ENCODE measurements at places on chromosomes 7 and 10.

GRCh38 chr7:4682621-4683042 is 537 bp downstream of the FOXK1 start:
- DNase-seq: peak; percentile 42

GRCh38 chr10:43255634-43256431 is 11.0 kb downstream of the RASGEF1A start:
- DNase-seq: no peak

DNA sequence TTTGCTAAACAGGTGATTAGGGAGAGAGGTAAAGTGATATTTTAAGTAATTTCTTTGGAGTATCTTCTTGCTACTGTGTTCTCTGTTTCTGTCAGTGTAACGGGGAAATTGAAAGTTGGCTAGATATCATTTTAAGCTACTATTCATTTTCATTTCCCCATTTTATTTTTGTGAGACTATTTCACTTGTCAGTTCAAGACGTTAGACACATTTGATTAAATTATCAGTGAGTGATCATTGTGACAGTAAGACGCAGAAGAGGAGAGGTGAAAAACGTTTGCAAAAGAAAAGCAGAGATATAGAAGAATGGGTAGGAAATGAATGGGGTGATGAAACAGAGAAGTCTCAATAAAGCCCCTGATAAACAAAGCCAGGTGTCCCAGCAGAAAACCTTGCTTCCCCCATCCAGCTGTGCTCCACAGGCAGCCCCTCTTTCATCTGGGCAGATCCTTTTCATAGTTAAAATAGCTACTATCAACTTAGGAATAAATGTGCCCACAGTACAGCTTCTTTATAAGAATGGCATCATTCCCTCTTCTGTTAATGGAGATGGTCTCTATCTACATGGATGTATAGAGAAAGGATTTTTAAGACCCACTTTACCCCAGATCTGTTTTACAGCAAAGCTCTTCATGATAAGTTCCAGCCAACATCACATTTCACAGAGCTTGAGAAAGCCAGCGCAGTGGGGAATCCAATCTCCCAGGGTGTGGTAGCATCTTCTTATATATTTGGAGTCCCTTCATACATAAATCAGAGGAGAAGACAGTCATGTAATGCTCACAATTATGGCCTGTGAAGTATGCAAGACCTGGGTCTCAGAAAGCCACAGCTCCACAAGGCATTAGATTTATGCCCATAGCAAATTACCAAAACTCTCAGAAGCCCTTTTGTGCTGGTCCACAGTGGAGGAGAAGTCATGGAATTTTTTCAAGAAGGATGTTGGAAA is 138.1 kb upstream of the ITGB1 start:
- DNase-seq: no peak

- DNase-seq: no peak
Measured at GRCh38 chr10:112756235-112756527, 193.9 kb upstream of the TCF7L2 start.

- no peak for DNase-seq
Measured at GRCh38 chr10:105146436-105146835, 505.3 kb downstream of the SORCS3 start.

- no peak for DNase-seq
Measured at GRCh38 chr7:151744656-151745638, 132.0 kb downstream of the PRKAG2 start.

- DNase-seq: no peak
Measured at GRCh38 chr7:110962826-110963225, 128.1 kb upstream of the LRRN3 start.

GRCh38 chr7:48078470-48078869 is 10.6 kb upstream of the UPP1 start:
- DNase-seq: peak; percentile 18

DNA sequence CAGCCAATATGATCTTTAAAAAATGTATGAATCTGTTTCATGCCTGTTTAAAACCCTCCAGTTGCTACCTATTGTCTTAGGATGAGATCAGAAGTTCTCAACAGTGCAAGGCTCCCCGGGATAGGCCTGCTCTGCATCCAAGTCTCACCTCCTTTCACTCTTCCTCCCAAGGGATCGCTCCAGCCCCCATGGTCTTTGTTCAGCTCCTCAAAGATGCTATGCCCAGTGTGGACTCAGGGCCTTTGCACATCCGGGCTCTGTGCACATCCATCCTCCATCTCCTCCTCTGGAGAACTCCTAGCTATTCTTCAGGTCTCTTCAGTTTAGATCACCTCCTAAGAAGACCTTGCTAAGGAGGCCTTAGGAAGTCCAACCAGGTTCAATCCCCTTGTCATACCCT is 82.7 kb upstream of the LEP start:
- no peak for DNase-seq

- no peak for DNase-seq
Measured at GRCh38 chr10:43903451-43903850, 254.8 kb upstream of the ZNF32 start.

DNA sequence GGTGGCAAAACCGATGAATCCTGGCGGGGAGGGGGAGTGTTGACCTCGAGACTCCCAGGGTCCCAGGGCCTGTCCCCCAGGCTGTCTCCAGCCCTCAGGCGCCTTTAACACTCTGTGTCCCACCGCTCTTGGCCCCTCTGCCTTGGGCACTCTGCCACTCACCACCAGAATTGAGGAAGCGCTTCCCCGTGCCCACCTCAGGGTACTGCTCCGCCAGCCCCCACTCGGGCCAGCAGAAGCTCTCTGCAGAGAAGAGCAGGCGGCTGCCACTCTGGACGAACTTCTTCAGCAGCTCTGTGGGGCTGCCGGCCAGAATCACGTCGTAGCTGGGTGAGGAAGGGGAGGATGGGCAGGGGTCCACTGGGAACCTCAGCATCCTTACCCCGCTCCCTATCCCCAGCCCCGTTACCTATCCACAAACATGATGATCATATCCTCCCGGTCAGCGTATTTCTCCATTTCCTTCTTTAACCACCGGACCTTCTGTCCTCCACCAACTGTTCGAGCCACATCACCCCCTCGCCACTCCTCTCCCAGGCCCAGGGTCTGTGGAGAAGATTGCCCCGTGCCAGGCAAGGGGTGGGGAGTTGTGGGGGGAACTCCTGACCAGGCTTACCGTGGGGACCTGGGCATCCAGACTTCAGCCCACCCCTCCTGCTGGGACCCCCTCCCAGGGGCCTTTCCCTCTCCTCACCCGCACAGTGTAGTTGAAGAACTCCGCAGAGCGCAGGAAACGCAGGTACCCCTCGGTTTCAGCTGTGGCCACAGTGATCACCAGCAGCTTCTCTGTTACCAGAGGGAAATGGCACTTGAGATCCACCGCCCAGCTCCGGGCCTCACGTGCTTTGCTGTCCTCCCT is 1.2 kb downstream of the PLOD3 start:
- DNase-seq: no peak

GRCh38 chr10:89622151-89622550 is 22.9 kb downstream of the PANK1 start:
- no peak for DNase-seq

DNA sequence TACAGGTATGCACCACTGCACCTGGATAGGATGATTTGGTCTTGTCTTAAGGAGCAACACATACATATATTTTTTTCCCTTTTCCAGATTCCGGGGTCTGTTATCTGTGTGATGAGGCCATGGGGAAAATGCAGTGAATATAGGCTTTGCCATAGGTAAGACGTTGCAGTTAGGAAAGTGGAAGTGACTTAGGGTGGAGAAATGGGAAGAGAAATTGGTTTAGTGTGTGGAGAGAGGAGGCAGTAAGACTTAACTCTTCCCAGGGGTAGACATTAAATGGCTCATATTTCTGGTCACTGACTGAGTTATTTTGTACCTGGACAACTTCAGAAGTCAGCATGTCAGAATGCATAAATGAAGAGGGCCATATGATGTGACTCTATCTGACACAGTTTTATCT is 66.7 kb downstream of the PFKFB3 start:
- DNase-seq: no peak

- DNase-seq: no peak
Measured at GRCh38 chr10:132117146-132117545, 51.4 kb downstream of the JAKMIP3 start.

GRCh38 chr7:41287559-41288335 is 415.1 kb downstream of the INHBA start:
- no peak for DNase-seq

- no peak for DNase-seq
Measured at GRCh38 chr7:55484241-55484640, 88.1 kb downstream of the VOPP1 start.

GRCh38 chr10:4812046-4812445 is 14.0 kb upstream of the AKR1E2 start:
- DNase-seq: no peak

DNA sequence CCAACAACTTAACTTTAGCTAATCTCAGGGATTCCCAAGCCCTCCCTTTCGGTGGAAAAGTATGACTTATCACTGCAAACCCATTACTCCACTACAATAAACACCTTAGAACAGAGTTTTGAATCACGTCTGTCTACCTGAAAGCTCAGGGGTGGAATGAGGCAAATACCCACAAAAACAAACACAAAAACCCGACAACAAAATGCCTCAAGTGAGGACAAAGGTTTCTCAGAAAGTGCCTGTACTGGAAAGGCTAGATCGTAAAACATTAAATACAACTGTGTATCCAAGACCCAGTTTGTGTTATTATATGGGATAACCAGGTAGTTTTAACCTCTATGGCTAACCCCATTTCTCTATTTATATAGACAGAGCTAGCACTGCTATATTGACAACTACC is 26.0 kb downstream of the MKRN1 start:
- DNase-seq: no peak

- no peak for DNase-seq
Measured at GRCh38 chr7:111829221-111829620, 266.9 kb upstream of the IMMP2L start.

DNA sequence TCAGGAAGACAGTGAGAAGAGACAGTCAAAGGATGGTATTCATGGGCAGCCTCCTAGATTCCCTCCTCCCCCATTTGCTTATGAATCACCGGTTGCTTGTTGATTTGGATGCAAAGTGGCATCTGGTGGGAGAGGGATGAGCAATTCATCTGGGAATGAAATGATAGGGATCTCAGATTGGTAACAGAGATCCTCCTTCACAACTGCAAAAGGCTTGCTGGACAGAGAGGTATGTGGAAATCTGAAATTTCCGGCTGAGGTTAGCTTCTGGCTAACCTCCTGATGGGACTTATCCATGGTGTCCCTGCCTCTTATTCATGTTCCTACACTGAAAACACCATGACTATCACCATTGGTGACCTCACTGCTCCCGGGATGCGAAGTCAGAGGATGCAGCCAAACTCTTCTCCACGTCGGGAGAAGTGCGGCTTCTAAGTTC is 48.4 kb upstream of the PODXL start:
- DNase-seq: no peak

- DNase-seq: no peak
Measured at GRCh38 chr7:154899862-154900261, 103.1 kb downstream of the PAXIP1 start.

DNA sequence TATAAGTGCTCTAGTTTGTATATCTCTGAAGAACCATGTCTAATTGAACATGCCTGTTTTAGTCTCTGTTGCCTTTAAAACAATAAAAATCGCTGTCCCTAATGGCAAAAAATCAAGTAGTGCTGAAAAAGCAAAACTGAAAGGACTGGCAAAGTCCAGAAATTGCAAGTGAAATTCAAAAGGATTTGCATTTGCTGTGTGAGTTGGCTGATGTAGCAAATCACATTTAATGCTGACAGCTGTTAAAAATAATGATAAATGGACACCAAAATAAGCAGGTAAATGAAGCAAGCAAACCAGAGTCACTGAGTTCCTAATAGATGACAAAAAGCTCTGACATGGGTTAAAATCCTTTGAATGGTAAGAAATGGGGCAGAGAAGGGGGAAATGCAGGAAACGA is 874.1 kb downstream of the GRM8 start:
- DNase-seq: no peak

Measured in COR-L47 (cell line).